Stimulated activated CD4-positive, alpha-beta T cell treated with anti-CD3 and anti-CD28 coated beads, Interleukin-2, amount 100 ng/mL, for 4 hours (primary cell): ENCODE measurements at places on chromosomes 11 and 22.

DNA sequence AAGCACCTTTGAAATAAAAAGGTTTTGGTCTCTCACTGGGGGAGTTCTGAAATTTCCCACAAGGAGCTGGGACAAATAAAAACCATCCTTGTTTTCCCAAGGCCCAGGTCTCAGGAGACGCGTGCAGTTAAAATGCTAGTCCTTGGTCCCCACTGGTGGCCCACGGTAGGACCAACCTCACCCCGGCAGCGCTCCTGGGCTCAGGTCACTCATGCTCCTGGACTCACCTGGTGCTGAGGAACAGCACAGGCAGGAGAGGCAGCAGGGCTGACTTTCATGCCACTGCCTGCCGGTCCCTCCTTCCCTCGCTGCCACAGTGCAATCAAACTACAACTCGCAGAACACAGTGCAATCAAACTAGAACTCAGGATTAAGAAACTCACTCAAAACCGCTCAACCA, 356.8 kb upstream of the CCDC179 start:
- no peak for DNase-seq

DNA sequence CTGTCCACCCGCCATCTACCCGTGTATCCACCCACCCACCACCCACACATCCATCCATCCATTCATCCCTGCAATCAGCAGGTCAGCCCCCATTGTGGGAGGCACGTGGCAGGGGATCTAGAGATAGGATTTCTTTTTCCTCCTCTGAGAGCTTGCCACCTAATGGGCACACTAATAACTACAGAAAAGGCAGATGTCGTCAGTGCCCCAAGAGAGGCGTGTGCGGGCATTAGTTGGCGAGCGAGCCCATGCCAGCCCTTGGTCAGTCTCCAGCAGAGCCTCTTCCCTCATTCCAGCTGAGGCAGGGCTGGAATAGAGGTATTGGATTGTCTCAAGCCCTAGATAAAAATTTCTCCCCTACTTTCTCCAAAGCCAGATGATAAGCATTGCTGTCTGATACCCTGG, 9.7 kb downstream of the USP2 start:
- no peak for DNase-seq

DNA sequence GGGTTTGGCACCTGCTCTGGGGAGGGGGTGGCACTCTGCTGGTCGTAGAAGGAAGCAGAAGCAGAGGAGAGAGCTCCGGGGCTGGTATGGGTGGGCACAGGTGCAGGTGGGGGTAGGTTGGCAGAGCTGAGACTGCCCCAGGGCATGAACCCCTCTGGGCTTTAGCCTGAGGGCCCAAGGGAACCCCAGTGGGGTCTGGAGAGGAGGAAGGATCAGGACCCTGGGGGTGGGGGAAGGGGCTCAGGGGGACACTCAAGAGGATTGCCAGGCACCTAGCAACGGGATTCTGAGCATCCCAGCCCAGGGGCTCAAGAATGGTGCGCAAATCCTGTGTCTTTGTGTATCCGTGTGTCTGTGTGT, 6.3 kb downstream of the ALDH3B2 start:
- DNase-seq: no peak

- DNase-seq: no peak
These were observed 6.9 kb upstream of the MUC5AC start for GRCh38 chr11:1150769-1151365.

DNA sequence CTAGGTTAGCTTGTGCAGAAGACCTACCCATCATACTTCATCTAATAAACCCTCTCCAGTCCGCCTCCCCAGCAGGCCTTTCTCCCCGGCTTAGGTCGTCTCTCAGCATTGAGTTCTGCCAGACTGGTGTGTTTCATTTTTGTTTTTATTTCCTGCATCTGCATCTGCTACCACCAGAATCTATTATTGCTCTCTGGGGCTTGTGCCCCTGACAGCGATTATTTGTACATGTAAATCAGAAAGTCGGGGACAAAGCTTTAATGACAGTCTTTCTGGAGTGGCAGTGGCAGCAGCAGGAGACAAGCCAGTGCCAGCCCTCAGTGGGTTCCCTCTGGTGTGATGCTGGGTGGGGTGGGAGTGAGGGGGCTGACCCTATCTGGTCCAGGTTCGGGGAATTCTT, 127.5 kb downstream of the PKNOX2 start:
- no peak for DNase-seq

GRCh38 chr11:64603411-64604110, 12.5 kb downstream of the SLC22A12 start:
- DNase-seq: no peak

DNA sequence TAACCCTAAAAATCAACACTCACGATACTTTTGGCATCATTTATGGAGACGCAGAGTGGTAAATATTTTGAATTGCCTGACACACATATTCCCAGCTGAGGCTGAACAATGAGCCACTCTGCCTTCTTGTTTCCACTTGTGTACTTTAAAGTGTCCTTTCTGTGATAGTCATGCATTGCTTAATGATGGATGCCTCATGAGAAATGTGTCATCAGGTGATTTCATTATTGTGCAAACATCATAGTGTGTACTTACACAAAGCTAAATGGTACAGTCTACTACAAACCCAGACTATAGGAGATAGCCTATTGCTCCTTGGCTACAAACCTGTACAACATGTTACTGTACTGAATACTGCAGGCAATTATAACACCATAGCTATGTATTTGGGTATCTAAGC, 44.2 kb downstream of the MRE11 start:
- no peak for DNase-seq

DNA sequence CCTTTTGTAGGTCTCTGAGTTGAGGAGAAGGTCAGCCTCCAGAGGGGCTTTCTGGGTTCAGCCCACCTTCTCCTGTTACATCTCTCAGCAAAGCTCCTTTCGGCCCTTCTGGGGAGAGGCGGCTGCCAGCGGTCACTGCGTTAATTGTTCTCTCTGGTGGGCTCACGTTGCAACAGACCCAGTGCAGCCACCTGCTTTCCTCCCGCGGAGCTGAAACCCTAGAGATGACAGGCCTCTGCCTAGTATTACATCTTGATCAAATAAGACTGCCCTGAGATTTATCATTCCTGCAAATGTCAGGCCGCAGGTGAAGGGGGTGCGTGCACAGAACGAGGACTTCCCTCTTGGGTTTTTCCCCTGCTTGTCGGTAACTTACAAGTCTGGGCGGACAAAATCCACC, 43.2 kb upstream of the CREB3L1 start:
- no peak for DNase-seq
